ENCODE measurements at places on chromosomes 16 and 17.

DNA sequence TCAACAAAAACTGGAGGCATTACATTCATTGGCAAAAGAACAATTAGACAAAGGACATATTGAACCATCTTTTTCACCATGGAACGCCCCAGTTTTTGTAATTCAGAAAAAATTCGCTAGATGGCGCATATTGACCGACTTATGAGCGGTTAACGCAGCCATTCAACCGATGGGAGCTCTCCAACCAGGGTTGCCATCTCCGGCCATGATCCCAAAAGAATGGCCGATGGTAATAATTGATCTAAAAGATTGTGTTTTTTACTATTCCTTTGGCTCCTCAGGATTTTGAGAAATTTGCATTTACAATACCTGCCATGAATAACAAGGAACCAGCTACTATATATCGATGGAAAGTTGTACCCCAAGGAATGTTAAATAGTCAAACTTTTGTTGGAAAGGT is 21.4 kb downstream of the ALOX15B start:
- peak; percentile 79 for DNase-seq

GRCh38 chr17:50218071-50218759 is 16.8 kb upstream of the COL1A1 start:
- no peak for DNase-seq

- DNase-seq, result no peak
These were observed 10.3 kb downstream of the TNRC6C start for GRCh38 chr17:77968788-77969187.

GRCh38 chr17:7479213-7480088 is at the start of gene ZBTB4:
Gene ZBTB4 (minus strand): TSS chr17:7479631. CDS start chr17:7466801, 12,830 bp downstream.
- DNase-seq, result peak; percentile 76

DNA sequence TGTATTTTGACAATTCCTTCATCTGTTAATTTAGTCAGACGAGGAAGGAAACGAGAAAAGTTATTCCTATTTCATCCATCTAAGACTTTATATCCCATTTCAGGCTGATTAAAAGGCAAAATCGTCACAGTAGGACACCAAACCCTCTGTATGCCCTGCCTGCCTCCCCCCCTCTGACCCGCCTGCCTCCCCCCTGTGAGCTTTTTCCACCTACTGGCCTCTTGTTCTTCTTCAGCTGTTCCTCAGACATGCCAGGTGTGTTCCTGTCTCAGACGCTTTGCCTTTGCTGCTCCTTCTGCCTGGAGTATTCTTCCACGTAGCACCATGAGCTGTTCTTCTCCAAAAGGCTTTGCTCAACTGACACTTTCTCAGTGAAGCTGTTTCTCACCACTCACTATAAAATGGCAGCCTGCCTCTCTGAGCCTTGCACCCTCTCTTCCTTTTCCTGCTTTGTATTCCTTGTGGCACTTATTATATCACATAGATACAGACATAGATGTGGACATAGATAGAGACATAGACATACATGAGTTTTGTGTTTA is 723.4 kb downstream of the MAF start:
- DNase-seq, result no peak

- DNase-seq, result no peak
These were observed 69.7 kb downstream of the STXBP4 start for GRCh38 chr17:55038291-55038690.

GRCh38 chr16:77399546-77399945 is 35.3 kb downstream of the ADAMTS18 start:
- DNase-seq, result no peak

DNA sequence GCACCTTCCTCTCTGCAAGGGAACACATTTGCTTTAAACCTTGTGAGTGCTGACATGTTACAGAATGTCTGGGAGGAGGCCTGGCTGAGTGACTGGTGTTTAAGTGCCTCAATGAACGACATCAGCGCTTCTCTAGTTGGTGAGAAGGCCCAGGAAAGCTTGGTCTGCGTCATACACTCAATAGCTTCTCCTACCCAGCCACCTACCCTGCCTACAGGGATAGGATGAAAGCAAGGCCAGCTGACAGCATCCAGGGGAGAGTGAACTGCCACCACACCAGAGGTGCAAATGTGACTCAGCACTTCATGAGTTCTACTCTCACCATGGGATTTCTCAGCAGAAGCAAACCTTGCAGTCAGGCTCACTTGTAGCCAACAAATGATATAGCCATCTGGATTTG is 31.7 kb upstream of the CFAP20 start:
- DNase-seq, result no peak

DNA sequence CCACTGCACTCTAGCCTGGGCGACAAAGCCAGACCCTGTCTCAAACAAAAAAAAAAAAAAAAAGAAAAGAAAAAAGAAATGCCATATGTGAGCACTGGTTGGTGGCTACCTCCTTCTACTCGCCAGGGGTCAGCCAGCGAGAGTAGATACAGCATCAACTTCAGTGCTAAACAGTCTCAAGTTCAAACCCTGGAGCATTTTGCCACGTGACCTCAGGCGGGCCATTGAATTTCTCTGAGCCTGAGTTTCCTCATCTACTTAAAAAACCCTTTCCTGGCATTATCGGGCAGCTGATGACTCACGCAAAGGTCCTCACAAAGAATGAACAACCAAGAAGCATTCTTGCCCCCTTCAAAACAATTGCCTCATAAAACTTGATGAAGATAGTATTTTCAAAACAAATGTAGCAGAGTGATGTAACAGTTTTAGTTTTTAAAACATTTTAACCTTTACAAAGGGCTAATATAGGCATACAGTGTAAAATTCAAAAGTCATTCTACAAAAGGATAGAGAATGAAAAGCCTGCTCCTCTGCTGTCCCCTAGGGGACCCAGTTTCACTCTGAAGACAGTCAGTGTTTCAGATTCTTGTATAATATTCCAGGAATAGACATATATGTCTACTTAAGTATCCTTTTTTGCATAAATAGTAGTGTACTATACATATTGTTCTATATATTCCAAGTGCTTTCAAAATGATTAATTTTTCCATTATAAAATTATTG is 28.4 kb downstream of the DNAH2 start:
- no peak for DNase-seq
